BJ (cell line): ENCODE measurements at places on chromosomes 7 and 10.

DNA sequence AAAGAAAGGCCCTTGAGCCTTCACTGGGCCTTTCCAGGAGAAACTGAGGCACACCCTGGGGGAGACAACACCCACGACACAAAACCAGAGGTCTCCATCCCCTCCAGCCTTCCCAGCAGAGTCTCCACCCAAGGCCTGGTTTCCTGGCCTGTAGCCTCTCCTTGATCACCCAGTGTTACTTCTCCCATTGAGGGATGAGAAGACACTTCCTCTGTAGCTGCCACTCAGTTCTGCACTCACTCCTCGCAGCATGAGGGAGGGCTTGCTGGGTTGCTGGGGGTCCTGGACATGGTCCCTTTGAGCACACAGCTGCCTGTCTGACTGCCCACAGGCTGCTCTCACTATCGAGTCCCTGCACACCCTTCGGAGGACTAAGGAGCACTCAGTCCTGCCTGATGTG is 438.1 kb upstream of the FOXK1 start:
- no peak for DNase-seq

- DNase-seq: no peak
Observed at GRCh38 chr10:69069090-69070042, 18.5 kb upstream of the SRGN start.

- no peak for DNase-seq
Observed at GRCh38 chr10:118754229-118754555, 578 bp downstream of the CACUL1 start.

DNA sequence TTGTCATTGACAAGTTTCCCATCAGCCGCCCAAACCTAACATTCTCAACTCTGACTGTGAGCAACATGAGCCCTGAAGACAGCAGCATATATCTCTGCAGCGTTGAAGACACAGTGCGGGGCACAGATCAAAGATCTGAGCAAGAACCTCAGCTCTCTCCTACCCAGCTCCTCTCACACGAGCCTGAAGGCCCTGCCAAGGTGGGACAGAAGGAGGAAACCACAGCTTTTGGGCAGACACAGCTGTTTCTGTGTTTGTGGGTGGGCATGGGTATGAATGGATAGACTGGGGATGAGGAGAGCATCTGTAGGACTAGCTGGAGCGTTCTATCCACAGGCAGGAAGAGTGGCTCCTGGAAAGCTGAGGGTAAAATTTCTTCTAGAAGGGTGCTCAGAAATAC is 8.5 kb upstream of the PRSS1 start:
- DNase-seq: no peak

DNA sequence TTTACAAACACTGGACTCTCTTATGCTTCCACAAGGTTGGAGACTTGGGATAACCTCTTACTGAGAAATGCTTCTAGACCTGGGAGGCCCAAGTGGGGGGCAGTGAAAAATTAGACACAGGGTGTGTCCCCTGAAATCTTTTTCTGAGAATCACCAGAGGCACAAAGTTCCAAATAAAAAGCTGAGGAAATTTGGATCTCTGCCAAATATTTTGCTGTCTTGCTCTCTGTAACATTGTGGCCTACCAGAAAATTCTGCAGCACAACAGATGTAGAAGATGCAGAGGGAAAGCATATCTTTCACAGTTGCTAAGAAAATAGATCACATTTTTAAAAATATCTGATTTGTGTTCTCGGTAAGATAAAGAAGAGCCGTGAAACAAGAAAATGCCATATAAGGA is 849.4 kb downstream of the CCSER2 start:
- DNase-seq: no peak
